ENCODE measurements at places on chromosomes 3 and 15.

DNA sequence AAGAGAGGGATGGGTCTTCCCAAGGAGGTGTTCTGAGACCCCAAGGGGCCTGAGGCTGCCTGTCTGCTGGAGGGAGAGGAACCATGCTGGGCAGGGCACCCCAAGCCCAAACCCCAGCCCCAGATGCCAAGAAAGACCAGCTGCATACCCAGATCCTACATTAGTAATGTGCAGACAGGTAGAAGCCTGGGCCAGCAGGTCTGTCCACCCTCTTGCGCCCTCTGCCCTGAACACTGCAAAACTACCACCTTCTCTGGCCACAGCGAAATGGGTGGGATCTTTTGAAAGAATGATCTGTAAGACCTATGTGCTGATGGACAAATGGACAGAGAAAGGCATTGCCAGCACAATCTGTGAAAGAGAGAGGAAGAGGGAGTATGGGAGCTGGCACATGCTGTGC lies 283.2 kb downstream of the EPHB1 start:
- no peak for DNase-seq

DNA sequence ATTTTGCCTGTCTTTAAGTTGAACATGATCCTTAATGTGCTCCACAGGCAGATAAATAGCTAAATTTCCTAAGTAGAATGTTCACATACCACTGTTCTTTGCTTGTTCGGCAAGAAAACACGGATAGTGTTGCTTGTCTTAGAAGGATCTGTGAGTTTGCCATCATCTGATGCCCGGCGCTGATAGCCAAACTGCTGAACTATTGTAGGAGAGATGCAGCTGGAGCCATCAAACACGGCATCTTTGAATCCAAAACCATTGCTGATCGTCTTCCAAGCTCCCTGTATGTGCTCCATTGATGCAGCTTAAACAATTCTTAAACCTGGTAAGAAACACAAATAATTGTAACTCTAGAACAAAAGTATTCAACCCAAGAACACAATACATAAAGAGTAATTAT lies 45.5 kb downstream of the RAF1 start:
- no peak for DNase-seq

DNA sequence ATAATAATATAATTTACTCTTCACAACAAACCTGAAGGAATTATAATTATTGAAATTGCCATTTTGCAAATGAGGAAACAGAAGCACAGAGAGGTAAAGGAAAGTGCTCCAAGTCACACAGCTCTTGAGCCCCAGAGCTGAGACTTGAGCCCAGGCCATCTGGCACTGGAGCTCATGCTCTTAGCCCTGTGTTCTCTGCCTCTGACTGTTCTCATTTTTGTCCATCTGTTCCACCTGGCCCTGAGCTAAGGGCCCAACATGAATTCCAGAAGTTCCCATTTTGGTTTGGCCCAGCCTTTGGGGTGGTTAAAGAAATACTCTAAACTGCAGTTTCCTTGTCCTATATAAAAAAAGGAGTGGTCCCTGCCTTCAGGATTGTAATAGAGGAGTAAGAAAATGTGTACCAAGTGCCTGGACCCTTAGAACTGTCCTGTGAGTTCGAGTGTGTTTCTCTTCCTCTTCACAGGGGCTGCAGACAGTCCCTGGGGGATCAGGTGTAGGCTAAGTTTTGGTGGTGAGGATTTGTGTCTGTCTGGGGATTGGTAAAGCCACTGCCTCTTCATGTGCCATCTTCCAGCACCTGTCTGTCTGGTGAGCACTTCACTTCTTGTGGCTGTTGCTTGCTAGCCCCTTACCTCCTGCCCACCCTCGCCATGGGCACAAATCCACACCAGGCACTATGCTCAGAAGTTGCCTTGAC lies 91.8 kb downstream of the DNAJB8 start:
- no peak for DNase-seq

DNA sequence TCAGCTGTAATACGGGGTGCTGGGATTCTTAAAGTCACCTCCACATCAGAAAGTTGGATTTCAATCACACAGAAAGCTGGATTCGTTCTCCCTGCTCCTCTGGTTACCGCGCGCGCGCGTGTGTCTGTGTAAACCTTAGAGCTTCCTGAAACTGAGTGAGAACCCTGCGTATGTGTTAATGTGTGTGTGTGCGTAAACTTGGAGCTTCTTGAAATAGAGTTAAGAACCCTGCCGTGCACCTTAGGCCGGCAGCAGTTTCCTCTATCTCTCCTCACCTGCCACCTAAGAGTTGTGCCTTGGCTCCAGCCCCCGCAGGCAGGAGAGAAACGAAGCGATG lies 531 bp downstream of the LZTFL1 start:
- DNase-seq: no peak

- no peak for DNase-seq
These were observed 63.9 kb downstream of the IMPG2 start for GRCh38 chr3:101256511-101256910.

DNA sequence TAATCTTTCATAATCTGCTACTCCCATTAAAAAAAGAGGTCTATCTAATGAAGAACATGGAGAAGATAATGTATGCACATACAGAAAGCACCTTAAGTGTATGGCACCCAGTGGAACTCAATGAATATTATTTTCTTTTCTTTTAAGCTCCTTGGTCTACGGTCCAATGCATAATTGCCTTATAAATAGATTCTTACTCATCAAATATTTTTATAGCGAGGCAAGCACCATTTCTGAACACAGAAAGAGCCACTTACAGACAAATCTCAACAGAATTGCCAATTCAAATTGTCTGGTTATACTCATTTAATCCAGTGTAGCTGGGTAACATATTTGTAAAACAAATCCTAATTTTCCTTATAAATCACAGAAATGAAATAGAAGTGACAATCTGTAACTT lies 6.3 kb downstream of the PDZRN3 start:
- DNase-seq: no peak

DNA sequence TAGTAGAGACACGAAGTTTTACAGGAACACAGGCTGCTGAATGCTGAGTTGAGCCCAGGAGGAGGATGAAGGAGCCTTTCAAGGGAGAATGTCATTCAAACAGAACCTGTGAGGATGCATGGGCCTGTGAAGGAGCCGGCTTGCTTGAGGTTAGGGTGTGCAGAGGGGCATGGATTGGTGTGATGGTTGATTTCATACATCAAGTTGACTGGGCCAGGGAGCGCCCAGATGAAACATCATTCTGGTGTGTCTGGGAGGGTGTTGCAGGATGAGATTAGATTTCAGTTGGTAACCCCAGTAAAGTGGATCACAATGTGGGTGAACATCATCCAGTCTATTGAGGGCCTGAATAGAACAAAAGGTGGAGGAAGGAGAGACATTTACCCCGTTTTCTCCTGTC lies 243.6 kb downstream of the EDEM1 start:
- no peak for DNase-seq

DNA sequence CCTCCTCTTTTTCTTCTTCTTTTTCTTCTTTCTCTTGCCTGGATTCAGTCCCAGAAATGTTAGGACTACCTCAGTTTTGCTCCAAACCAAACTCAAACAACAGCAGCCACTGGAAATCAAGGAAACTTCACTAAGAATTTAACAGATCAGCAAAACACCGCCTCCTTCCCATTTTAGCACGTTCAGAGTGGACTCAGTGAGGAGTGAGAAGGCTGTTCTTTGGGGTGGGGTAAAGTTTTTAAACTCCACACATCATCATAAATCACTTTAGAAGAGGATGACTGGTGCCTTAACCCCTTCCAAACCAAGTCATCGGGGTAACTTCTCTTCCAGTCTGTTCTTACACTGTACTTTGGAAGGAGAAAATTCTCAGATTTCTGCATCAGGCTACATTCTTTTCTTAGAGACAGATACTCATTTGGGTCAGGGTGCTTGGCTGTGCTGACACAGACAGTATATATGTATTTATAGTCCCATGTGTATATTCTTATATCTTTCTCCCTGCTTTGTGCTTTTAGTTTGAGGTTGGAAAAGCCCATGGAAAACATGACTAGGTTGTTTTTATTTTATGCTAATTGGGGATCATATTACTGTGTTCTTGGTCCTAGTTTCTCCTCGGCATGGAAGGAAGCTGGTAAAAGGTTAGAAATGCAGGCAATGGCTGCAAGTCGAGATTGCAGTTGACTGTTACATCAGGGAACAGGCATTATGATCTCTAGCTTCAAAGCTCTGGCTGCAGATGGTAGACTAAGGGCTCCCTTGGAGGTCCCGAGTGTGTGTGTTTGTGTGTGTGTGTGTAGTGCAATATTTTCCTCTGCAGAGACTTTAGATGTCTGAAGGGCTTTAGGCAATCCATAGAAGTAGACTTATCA lies at the start of gene CCDC80:
Gene CCDC80, minus strand, starts transcription at position 214 of the 872 bp plus-strand sequence. CDS start 1,238 bp downstream, outside the sequence.
- DNase-seq: no peak

DNA sequence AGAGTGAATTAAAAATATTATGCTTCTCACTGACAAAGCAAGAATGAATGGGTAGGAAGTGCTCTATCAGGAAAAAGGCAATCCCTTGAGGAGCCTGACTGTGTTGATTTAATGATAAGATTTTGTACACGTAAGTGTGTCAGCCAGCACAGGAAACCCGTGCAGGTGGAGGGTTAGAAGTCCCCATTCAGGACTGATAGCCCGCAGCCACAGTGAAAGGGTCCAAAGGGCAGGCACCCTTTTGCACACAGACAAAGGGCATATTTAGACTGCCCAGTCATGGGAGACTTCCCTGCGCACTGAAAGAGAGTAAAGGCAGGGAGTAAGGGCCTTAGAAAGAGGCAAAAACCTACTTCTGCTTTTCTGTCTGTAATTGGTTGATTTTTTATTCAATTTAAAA lies 26.4 kb upstream of the SKIL start:
- DNase-seq: no peak

DNA sequence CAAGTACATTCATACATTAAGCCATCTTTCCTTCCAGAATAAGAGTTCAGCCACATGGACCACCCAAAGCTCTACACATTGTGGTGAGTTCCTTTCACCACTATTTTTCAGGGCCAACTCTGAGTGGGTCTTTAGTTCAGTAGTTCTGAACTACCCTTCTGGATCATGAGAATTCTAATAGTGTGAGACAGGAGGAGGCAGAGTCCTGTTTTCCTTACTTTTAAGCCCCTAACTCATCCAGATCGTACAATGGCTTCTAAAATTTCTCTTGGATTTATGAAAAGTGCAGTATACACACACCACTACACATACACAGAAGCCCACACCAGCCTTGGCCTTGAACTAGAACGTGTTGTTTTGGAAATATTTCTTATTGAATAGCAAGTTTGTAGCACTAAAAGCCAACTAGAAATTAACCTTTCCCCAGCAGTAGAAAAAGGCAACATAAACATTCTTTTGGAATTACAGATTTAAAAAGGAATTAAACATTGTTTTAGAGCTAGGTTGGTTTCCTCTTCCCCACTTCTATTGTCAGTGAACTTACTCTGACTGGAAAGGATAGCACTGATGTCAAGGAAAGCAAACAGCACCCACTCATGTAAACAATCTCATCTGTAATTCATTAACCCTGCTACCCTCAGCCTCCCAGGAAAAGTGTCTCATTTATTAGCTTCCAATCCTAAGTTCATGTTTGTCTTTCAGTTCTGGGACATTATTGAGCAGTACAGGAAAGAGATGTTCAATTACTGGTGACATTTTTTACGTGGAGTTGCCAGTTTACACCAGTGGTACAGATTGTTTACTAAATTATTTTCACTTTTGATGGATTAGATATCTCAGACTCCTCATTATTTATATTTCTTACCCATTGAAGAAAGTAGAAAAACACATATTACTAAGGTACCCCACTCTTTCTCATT lies 95.7 kb upstream of the AGTR1 start:
- DNase-seq: no peak

DNA sequence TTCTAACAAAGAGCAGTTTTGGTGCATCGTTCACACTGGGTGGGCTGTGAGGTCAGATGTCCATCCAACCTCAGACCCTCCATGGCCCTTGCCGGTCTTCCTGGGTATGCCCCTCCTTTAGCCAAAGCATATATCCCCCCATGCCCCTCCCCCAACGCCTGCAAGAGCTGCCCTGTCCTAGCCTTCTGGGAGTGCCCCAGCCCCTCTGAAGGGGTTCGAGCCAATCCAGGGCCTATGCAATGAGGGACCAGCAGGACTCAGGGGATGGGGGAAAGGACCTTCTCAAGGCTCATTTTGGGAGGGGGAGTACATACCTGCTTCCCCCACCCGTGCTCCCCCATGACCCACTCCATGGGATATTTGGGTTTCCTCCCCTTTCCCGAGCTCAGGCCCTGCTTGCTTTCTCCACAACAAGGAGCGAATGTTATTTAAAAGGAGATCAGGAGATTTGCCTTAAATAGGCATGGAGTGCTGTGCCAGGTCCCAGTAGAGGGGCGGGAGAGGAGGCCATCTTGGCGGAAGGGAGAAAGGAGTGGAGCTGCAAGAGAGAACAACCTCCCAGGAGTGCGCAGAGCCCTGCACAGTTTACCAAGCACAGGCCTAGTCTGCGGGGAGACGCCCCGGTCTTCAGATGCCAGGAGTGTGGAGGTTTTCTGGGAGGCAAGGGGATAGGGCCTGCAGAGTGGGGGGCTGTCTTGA lies 18.2 kb downstream of the PIF1 start:
- DNase-seq: no peak

DNA sequence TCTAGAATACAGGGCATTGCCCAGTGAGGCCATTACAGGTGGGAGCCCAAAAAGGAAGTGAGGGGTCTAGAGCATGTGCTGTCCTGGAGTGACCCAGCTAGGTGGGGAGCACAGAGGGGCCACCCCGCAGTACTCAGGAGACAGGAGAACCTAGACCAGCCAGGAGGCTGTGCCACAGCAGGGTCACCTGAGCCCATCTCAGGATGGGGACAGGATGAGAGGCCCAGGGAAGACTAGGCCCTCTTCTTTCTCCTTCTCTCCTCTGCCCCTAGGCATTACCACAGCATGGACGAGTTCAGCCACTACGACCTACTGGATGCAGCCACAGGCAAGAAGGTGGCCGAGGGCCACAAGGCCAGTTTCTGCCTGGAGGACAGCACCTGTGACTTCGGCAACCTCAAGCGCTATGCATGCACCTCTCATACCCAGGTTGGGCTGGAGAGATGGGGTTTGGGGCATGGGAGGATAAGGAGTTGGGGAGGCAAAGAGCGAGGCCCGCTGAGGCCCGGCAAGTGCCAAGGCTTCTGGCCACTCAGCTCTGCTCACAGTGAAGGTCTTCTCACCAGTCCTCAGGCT lies 20.6 kb downstream of the LOXL1 start:
- no peak for DNase-seq

- no peak for DNase-seq
These were observed 4.1 kb upstream of the CHRNA3 start for GRCh38 chr15:78624651-78625590.

DNA sequence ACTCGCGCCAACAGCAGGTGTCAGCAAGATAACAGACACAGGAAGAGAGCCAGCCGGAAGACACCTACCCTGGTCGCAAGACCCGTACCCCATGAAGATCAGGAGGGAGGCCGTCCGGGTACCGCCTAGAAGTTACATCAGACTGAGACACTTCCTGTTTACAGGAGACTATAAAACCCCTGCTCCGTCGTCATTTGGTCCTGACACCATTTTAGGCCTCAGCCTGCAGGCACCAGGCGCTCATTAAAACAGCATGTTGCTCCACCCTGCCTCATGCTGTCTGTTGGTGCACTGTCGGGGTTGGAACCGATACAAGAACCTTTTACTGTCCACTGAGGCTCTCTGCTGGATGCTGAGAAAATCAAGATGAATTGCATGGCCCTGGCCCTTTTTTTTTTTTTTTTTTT lies 15.6 kb upstream of the PRTG start:
- DNase-seq: no peak

All from COR-L47 (cell line).